GM18507 (cell line): ENCODE measurements at places on chromosomes 3 and 15.
A peak's percentile ranks its signal among the peaks of the same experiment; 100 is the strongest.

DNA sequence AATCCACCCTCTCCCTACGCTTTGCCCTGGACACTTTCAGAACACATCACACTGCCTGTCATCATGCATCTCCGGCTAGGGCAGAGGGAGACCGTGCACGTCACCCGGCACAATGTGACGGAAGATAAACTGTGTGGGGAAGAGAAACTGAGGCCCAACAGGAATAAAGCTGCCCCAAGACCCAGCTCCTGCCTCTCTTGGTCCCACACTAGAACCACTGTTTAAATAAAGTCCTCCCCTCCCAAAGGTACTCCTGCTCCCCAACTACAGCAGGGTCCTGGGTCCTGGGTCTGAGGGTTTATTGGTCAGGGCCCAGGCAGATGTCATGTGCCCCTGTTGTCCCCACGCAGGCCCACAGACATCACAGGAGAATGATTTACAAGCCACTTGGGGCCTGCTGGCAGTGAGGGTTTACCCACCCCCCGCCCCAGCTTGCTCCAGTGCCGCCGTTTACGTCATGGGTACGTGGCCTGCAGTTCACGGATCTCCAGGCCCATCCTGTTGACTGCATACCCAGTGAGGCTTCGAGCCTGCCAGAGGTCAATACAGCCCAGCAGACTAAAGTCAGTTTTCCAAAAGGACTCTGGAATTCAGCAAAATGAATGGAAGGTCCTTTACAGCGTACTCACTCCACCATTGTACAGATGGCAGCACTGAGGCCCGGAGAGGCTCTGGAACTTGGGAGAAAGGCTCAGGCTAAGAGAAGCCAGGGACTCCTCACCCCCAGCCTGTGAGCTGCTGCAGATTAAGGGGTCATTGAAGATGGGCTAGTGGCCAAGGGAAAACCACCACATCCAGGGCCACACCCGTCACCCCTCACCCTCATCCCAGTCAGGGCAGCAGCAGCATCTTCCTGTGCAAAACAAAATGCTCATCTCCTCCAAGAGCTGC lies 23.2 kb downstream of the ALS2CL start:
- DNase-seq: no peak

- DNase-seq: no peak
Observed at GRCh38 chr15:25242166-25242879, 196.5 kb downstream of the UBE3A start.

GRCh38 chr3:171772427-171773056 lies 37.7 kb downstream of the PLD1 start:
- DNase-seq: peak; percentile 18

DNA sequence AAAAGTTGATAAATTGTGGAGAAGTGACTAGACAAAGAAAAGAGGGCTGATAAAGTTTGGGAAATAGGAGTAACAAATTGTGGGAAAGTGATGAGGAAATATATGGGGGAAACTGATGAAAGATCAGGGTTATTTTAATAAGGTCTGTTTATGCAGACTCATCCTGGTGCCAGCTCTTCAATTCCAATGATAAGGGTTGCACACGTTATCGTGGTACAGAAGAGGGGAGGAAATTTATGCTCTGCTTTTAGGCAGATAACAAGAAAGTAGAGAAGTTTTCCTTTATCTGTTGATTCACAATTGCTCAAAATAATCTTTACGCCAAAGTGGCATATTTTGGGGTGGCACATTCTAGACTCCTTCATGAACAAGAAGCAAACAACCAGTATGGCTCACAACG lies 32.1 kb upstream of the LIPC start:
- no peak for DNase-seq
